ENCODE measurements at places on chromosomes 1 and 21.
A peak's percentile ranks its signal among the peaks of the same experiment; 100 is the strongest.

- no peak for DNase-seq
Observed at GRCh38 chr1:184975208-184975870, 1.0 kb upstream of the NIBAN1 start.

- DNase-seq = no peak
Observed at GRCh38 chr1:97907886-97908285, 12.9 kb downstream of the DPYD start.

DNA sequence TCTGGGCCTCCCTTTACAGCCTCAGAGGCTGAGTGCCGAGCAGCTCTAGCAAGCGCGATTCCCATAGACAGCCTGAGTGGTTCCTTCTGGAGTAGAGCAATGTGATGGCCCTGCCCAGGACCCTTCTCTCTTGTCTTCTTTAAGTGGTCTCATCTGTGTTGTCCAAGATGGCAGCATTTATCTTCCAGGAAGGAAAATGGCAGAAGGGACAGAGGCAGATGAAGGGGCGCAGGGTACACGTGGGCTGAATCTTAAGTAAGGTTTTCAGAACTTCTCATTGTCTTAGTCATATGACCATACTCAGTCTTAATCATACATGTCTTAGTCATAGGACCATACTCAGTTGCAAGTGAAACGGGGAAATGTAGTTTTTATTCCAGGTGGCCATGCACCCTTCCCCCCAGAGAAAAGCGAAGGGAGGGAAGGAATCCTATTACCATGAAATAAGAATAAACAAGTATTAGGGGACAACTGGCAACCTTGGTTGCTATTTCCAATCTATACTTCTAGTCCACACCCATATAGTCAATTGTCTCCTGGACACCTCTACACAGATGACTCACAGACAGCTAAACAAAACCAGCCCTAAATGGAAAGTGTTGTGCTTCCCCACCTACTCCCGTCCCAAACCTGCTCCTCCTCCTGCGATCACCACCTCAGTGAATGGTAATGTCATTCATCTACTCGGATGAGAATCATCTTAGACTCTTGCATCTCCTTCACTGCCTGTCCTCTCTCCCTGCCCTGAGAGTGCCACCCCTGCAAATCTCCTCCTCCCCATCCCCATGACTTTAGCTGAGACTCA, 13.3 kb downstream of the OVAAL start:
- no peak for DNase-seq

DNA sequence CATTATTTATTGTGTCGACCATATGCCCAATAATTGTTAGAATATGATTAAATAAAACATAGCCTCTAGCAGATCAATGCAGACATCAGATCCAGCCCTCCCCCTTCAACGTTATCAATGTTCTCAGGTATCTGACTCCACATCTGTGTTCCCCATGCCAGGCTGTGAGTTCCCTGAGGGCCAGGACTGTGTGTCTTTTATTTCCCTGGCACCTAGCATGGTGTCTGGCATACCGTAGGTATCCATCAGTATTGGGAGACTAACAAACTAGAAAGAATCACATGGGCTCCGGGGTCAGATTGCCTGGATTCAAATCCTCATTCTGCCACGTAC, 48.3 kb downstream of the SDC3 start:
- no peak for DNase-seq

DNA sequence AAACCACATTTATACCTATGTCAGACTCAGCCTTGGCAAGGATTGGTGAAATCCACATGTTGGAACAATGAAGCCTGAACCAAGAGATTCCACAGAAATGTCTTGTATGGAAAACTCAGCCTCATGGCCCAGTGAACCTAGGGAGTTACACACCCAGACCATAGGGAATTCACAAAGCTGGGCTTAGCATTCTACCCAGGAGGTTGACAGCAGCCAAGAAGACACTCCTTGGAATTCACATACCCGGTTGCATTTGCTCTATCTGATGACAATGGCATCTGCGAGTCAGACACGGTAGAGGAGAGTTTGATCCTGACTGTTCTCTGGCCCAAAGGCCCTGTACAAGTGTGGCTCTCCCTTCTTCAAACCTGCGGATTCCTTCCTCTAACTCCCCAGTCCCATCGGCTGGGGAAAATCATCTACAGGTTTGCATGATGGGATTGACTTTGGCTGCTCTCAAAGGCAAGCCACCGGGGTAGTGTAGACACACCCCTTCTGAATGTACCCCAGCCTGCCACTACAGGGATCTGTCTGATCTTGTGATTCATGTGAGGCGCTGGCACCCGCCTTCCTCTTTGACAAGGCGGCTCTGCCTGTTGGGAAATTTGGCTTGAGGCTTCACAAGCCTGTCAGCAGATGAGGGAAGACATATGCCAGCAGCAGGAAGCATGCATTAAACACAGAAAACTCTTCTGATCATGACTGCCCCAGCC, 297.3 kb upstream of the KAZN start:
- DNase-seq = no peak

DNA sequence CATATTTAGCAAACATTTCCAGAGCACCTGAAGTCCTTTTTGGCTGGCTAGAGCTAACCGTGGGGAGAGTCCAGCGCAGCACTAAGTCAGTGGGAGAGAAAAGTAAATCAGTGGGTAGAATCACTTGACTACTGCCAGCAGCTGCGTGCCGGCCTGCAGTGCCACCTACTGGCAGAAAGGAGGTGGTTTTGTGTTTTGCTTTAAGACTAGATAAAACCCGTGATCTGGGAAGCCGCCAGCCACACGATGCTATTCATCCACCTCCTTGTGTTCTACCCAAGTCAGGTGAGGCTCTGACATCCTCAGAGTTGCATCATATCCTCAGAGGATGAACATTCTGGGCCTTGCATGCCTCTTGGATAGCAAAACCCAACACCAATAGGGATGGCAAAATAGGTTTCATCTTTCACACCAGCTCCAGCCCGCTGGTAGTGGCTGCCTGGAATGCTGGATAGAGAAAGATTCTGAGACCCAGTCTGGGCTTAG, 14.1 kb upstream of the HEYL start:
- DNase-seq = peak; percentile 60

- DNase-seq = no peak
Observed at GRCh38 chr1:109733236-109733870, 7.5 kb downstream of the GSTM3 start.

Data from iPS DF 19.7 (cell line).